OCI-M1 (cell line): ENCODE measurements at places on chromosomes 5 and 9.
A peak's percentile ranks its signal among the peaks of the same experiment; 100 is the strongest.

GRCh38 chr5:179876610-179876952 is 18.0 kb upstream of the MRNIP start:
- DNase-seq, result no peak

DNA sequence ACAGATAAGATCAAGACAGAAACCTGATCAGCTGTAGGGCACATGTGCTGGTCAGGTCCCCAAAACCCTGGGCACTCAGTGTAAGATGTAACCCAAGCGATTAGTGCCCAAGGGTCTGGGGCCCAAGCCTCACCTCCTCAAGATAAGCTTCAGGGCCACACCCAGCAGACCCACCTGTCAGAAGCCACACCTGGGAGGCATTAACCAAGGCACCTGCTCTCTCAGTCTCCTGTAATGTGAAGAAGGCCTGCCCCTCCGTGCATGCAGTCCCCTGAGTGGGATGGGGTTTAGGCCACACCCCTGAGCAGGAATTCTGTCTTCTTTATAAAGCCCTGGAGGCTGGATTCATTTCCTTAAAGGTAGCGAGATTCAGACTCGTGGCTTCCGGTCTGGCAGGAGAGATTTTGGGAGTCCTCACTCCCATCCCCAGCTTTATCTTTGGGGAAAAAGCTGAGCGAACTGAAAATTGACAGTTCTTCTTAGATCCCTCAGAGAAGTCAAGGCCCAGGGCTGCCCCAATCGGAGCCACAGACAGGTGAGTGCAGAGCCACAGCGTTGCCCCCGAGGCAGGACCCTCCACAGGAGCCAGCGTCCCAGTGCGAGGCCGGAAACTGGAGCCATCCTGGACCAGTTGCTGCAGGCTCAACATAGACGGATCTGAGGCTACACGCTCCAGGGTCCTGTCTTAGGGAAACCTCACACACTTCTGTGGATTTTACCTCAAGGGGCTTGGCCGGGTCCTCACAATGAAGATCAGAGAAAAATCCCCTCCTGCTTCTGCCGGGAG is 357.6 kb upstream of the IRX4 start:
- no peak for DNase-seq

DNA sequence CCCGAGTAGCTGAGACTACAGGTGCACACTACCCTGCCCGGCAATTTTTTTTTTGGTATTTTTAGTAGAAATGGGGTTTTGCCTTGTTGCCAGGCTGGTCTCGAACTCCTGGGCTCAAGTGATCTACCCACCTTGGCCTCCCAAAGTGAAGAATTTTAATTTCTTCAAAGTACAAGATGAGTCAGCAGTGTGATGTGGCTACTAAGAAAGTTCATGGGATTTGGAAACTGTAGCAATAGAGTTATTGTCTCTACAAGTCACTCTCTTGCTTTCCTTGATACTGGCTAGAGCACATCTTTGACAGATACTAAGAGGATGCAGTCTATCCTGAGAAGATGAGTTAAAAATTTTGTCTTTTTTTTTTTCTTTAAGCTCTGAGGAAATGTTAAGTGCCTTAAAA is 1.6 kb downstream of the CREB3 start:
- DNase-seq, result no peak

- no peak for DNase-seq
These were observed 22.4 kb upstream of the SMIM15 start for GRCh38 chr5:61184708-61185107.

- no peak for DNase-seq
These were observed 628.8 kb downstream of the NR2F1-AS1 start for GRCh38 chr5:92952243-92952642.

DNA sequence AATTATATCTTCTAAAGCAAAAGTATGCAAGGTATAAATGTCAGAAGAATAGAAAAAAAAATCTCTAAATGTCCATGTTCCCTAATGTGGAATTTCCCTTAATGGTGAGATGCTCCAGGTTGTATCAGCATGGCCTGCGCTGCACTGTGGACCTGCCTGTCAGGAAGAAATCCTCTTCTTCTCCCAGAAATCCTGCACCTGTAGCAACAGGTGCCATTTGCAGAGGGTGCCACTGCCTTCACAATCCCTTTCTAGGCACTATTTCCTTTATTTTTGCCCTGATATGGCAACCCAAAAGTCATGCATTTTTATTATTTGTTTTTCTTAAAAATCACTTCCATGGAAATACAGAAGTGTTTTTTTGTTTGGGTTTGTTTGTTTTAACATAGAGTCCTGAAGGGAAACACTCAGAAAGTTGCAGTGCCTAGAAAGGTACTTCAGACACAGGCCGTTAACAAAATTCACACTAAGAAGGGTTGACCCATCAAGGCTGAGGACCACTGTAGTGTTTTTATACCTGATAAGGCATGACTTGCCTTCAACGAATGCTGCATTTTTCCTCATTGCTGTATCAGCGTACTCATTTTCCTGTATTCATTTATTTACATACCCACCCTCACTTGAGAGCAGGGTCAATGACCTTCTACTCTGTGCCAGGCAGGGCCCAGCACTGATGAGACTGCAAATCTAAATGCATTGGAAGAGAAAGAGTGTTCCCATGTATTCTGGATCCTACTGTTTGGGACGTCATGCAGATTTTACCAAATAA is 177.8 kb downstream of the SNX18 start:
- DNase-seq, result no peak

DNA sequence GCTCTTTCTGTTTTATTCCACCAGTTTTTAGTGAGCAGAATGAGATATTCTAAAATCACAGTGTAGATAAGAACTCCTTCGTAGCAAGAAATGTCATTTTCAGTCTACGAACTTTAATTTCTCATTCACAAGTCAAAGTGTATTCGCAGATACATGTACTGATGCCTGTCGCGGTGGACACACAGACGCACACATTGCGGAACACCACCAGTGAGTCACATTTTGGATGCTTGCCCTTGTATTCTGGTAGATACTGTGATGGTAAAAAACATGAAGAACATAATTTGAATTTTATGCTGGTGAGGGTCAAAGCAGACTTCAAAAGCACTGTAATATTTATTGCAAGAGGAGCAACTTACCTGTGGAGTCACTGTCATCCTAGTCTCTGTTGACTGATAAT is 4.7 kb upstream of the C9orf57 start:
- DNase-seq, result no peak

DNA sequence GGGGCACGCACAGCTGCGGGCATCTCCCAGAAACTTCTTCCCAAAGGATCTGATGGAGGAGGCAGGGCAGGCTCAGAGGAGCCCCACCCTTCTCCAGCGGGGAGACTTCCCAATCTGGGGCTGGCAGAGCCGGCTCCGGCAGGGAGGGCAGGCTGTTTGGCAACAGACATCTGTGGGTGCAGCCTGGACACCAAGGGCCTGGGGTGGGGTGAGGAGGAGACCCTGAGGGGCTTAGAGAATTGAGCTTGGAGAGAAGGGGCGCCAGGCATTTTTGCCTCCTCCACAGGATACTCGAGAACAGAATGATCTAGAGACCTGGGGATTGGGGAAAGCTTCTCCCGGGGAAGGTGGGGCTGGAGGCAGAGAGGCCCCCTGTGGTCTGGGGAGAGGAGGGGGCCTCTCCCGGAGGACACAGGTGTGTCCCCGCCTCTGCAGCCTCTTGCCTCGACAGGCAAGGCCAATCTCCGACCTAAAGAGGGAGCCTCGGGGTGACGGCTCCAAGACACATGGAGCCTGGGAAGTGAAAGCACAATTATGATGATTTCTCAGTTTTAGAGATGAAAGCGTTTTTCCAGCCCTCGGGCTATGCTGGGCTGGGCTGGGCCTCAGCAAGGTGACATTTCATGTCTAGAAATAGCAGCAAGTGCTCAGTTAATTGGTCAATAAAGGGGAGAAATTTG is 8.4 kb downstream of the LHX3 start:
- peak; percentile 55 for DNase-seq

DNA sequence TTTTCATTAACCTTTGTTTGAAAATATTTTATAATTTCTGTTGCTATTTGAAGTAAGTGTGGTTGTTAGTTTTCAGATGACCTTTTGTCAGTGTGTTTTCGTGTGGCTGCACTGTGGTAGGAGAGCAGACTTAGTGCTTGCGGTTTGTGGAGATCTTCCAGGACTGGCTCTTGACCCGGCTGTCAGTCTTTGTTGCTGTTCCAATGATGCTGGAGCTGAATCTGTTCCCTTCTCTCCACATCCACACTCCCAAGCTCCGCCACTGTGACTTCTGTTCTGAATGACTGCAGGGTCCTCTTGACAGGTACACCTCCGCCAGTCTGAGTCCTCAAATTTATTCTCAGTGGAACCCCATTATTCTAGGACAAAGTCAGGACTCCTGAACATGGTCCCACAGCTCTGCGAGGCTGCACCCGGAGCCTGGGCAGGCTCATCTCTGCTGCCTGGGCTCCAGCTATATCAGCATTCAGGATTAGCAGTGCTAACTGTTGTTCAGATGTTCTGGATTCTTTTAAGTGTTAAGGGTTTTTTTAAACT is 126.0 kb downstream of the WNK2 start:
- DNase-seq, result no peak

- no peak for DNase-seq
These were observed 9.6 kb upstream of the CATSPER3 start for GRCh38 chr5:134957920-134958608.

- DNase-seq, result peak; percentile 78
These were observed 164.8 kb downstream of the HSD17B3 start for GRCh38 chr9:96136992-96137670.

GRCh38 chr9:95420518-95420917 is 96.3 kb downstream of the PTCH1 start:
- DNase-seq, result no peak

DNA sequence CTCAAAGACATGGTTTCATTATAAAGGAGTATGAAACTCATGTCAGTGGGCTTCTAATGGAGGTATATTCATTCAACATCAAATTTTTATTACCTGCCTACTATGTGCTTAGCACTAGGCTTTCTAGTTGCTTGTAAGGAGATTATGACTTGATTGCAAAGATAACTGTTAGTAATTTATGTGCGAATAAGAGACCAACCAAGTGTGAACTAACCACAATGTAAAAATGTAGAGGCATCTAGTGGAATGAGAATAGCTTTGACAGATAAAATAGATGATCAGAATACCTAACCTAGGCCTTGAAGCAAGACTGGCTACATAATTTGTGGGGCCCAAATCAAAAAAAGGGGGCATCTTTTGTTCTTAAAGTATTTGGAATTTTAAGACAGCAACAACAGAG is 13.0 kb upstream of the PPP2R2B start:
- DNase-seq, result no peak

GRCh38 chr5:61752588-61752987 is 420.5 kb downstream of the ZSWIM6 start:
- no peak for DNase-seq

GRCh38 chr5:118963169-118963568 is 25.2 kb downstream of the DTWD2 start:
- no peak for DNase-seq

DNA sequence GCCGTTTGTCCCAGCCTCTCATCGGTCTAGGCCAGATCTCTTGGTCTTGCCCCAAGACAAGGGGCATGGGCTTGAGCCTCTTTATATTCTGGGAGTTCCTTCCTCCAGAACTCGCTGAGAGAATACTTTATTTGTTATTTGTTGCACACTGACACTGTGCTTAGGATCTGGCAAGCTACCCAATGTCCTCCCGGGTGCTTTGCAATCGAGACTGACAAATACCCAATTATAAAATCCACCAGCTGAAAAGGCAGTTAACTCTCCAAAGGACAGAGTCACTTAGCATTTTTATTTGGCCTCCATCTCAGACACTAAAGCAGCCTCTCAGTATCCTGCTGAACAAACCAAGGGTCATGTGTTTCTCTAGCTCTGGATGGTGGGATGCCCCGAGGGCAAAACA is 500.2 kb upstream of the DAP start:
- DNase-seq, result no peak

- no peak for DNase-seq
These were observed 32.5 kb downstream of the HABP4 start for GRCh38 chr9:96482476-96482875.

GRCh38 chr9:133975511-133975910 is 16.6 kb downstream of the VAV2 start:
- DNase-seq, result no peak

GRCh38 chr5:81751836-81752643 is 1.1 kb upstream of the SSBP2 start:
- peak; percentile 70 for DNase-seq
